Activated CD8-positive, alpha-beta memory T cell treated with anti-CD3 and anti-CD28 coated beads, Interleukin-2, amount 50 U/mL, for 4 hours (primary cell): ENCODE measurements at places on chromosomes 12 and 14.

GRCh38 chr14:96844857-96845570 lies 47.8 kb downstream of the VRK1 start:
- DNase-seq = no peak

GRCh38 chr14:52263190-52263589 lies 4.3 kb upstream of the PTGDR start:
- no peak for DNase-seq

DNA sequence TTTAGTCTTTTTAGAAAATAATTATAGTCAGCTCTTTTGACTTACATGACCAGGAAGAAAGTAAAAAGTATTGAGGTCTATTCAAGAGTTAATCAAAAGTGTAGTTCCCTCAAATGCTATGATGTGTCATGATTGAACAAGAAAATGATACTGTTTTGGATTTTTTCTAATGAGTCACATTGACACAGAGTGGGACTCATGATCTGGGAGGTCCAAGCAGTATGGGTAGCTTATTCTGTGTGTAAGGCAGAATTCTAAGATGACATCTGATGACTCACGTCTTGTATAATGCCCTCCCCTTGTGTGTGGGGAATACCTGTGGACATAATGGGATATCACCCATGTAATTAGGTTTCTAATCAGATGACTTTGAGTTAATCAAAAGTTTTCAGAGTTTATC lies 178.1 kb upstream of the DDHD1 start:
- no peak for DNase-seq

GRCh38 chr12:98581101-98581500 lies 12.4 kb upstream of the SLC25A3 start:
- DNase-seq = no peak
